ENCODE measurements at places on chromosomes 1 and 21.

GRCh38 chr1:203354246-203354645 is 3.3 kb upstream of the FMOD start:
- ATAC-seq = no peak

DNA sequence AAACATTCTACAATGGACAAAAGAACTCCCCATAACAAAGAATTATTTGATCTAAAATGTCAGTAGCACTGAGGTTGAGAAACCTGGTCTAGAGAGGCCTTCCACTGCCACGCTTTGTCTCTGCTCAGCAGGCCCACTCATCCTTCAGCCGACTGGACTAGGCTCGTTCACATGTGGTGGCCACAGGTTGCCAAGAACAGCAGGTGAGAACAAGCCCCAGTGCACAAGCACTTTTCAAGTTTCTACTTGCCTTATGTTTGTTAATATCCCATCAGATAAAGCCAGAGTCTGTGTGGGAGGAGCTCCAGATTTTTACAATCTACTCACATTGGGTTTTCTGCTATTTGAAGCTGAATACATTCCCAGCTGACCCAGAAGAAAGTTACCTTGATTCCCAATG is 9.1 kb upstream of the EFHD2 start:
- ATAC-seq = peak; percentile 92

DNA sequence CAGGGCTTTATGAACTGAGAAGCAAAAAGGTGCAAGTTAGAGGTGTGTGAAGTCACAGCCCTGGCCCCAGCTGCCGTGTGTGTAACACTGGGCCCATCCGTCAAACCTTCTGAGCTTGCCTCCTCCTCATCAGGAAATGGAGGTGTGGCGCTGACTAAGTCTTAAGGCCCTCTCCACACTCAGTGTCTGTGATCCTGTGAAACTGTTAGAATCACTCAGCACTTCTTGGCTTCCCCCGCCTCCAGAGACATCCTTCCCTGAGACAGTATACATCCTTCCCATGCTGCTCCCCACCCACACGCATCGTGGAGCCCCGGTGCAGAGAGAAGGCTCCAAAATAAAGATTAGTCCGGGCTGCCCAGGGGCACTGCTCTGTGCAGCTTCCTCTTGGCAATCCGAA is 33.3 kb downstream of the LRP8 start:
- peak; percentile 78 for ATAC-seq

- ATAC-seq = peak; percentile 70
Observed at GRCh38 chr1:31815752-31816500, at the start of gene SPOCD1. Gene SPOCD1 (minus strand): TSS chr1:31816022. CDS start chr1:31815333, 689 bp downstream.

GRCh38 chr1:228009116-228009827 is 2.5 kb downstream of the WNT3A start:
- no peak for ATAC-seq

- no peak for ATAC-seq
Observed at GRCh38 chr1:24606621-24607020, 36.5 kb upstream of the SRRM1 start.

- ATAC-seq = no peak
Observed at GRCh38 chr1:35881850-35882273, 1.1 kb upstream of the AGO1 start.

DNA sequence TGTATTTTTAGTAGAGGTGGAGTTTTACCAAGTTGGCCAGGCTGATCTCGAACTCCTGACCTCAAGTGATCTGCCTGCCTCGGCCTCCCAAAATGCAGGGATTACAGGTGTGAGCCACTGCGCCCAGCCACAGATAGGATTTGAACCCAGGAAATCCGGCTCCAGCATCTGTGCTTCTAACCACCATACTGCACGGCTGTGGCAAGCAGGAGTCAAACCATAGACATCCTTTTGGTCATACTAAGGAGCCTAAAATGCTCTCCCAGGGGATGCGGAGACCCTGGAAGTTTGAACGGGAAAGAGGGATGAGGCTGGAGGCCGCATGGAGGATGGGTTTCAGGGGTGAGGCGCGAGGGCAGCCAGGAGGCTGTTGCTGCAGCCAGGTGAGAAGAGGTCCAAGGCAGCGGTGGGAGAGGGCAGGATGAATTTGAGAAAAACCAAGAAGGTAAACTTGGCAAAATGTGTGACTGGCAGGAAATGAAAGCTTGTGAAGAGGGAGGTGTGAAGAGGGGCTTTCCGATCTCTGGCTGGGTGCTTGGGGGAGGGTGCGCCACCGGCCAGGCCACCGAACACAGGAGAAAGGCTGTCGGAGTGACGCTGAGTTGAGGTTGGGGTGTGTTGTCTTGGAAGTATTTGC is 24.0 kb upstream of the CDK18 start:
- no peak for ATAC-seq

DNA sequence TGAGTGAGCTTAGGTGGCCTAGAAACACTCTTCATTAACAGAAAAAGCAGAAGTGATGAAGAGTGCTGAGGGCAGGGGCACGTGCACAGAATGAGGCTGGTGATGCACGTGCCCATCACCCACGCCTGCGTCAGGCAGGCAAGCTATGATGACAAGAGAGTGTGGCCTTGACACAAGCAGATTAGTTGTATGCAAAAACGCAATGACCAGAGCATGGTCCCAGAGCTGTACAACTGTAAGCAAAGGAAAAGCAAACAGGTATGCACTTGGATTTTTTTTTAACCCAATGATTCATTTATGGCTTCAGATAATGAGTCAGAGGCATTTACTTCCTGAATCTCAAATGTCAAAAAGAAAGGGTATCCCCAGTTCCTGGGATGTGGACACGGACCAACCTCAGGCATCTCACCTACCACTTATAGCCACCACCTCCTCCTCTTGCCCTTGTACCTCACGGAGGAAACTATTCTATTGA is 9.1 kb upstream of the TMEM61 start:
- peak; percentile 82 for ATAC-seq

GRCh38 chr21:41016472-41016871 is 151.5 kb upstream of the BACE2 start:
- ATAC-seq = no peak

- ATAC-seq = no peak
Observed at GRCh38 chr1:154663471-154664060, 55.6 kb upstream of the ADAR start.

DNA sequence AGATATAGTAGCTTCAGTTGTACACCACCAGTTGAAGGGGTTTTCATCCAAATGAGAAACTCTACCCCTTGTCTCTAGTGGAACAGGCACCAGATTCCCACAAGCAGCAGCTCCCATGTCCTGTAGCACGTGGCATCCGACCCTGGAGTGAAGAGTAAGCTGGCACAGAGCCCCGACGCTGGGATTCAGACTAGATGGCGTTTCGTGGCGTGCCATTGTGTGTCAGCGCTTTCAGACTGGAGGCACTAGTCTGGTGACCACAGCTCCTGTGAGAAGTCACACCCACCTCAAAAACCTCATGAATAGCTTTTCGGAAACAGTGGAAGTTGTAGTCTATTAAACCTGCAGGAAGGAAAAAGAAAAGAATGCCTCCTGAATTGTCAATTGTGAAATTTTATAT is 20.2 kb downstream of the RRAGC start:
- no peak for ATAC-seq

GRCh38 chr1:170657275-170657853 is 6.6 kb upstream of the PRRX1 start:
- no peak for ATAC-seq

GRCh38 chr1:164969253-164969652 is 387.3 kb downstream of the LMX1A start:
- ATAC-seq = no peak

- ATAC-seq = no peak
Observed at GRCh38 chr1:23704834-23705495, 13.4 kb downstream of the RPL11 start.

- ATAC-seq = no peak
Observed at GRCh38 chr1:193185901-193186731, at the start of gene B3GALT2. Gene B3GALT2 (minus strand): TSS chr1:193186613. CDS start chr1:193181562, 5,051 bp downstream.

GRCh38 chr1:42765832-42766740 is 742 bp downstream of the P3H1 start:
- ATAC-seq = no peak

DNA sequence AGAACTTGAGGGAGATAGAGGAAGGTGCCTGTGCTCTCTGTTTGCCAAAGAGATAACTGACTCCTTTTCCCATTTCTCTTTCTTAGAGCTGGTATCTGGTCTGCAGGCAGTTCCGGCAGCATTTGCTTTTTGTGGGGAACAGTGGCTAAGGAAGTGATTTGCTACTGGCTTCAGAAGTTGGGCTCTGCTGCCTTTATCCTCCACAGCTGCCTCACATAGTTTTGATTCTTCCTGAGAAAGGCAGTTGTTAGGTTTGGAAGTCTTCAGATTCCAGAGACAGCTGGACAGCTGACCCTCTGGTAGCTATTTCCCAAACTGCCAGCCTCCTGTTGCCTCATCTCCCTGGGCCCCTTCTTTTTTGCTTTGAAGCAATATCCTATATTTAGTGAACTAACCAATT is 62.6 kb upstream of the MACF1 start:
- no peak for ATAC-seq

DNA sequence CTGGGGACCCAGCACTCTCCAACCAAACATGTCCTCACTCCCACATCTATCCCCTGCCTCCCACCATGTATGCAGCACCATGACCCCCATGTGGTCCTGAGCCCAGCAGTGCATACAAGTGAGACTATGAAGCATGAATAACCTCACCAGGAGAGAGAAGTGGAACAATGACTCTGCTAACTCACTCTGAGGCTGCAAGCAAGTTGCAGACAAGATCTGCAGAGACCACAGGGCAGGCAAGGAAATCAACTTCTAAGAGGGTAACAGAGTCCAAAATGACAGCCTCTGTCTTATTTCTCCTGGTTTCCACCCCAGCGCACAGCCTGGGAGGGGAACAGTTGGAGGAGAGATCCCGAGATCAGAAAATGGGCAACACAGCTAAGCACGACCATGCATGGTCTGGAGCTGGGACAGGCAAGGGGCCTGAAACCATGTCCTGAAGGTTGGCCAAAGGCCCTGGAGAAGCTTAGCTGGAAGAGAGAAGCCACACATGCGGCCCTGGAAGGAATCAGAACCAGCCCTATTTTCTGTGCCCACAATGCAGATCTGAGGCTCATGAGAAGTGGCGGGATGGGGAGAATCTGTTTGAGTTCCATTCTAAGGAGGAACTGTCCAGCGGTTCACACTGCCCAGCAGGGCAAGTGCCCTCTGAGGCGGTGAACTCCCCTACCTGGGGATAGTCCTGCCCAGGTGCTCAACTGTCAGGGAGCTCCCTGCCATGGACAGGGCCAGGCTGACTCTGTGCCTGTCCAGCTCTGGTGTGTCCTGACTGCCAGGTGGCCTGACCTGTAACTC is 12.5 kb upstream of the REN start:
- ATAC-seq = no peak

- ATAC-seq = no peak
Observed at GRCh38 chr1:41622402-41622801, 137.9 kb upstream of the EDN2 start.

GRCh38 chr1:151501474-151501873 is 9.7 kb upstream of the CGN start:
- peak; percentile 55 for ATAC-seq

GRCh38 chr1:212257157-212257556 is 28.1 kb upstream of the PPP2R5A start:
- no peak for ATAC-seq

GRCh38 chr1:15719381-15720120 is 16.5 kb upstream of the SLC25A34 start:
- ATAC-seq = no peak

GRCh38 chr1:226309398-226310244 is 657 bp upstream of the LIN9 start:
- ATAC-seq = no peak

- ATAC-seq = peak; percentile 65
Observed at GRCh38 chr21:43733529-43734071, 14.7 kb downstream of the PDXK start.

- ATAC-seq = no peak
Observed at GRCh38 chr1:194466706-194467105, 1280.3 kb upstream of the B3GALT2 start.

GRCh38 chr1:47690341-47691250 is 252.8 kb downstream of the FOXD2 start:
- no peak for ATAC-seq

DNA sequence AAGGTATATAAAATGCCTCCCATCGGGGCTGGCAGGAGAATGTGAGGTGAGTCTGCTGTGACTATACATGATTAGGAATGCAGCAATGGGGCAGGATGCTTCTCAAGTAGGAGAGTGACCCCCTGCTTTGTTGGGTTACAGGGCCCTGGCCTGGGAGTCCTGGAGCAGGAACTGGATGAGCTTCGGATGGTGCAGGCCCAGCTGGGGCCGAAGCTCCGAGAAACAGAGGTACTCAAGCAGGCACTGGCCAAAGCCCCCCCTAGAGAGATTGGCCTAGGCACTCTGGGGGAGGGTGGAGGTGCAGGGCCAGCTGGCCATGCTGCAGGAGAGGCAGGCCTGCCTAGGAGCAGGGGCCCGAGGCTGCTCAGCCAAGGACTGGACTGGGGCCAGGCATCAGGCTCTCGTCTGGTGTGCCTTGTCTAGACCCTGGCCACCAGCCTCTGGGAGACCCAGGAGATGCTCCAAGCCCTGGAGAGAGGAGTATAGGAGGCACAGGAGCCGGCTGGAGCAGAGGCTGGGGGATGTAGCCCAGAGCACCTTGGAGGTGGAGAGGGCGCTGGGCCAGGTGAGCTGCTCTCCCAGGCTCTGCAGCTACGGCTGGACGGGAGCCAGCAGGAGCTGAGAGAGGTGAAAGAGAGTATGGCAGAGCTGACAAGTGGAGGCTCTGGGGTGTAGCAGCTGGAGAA is 32.8 kb upstream of the PKP1 start:
- no peak for ATAC-seq

DNA sequence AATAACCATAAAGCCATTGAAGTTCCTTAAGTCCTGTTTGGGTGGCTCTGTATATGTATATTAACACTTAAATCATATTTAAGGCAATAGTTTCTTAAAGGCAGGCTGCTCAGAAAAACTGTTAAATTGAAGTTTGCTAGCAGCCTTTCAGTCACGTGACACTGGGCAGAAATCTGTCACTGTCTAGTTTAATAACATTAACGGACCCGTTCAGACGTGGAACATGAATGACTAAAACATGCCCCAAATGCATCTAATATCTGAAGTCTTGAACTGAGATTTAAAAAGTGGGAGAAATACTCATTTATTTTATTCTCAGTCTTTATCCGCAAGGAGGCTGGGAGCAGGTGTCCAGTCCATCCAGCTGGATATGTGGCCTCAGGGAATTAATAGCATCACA is 3.3 kb upstream of the SPATA1 start:
- no peak for ATAC-seq

GRCh38 chr1:192592981-192593708 is 17.6 kb downstream of the RGS1 start:
- no peak for ATAC-seq

- ATAC-seq = no peak
Observed at GRCh38 chr1:202710070-202711045, at the start of gene SYT2. Gene SYT2 (minus strand): TSS chr1:202710454. CDS start chr1:202605772, 104,682 bp downstream.

GRCh38 chr1:115137191-115137590 is 47.9 kb upstream of the TSPAN2 start:
- ATAC-seq = no peak

GRCh38 chr1:162420120-162420519 is 8.2 kb upstream of the SH2D1B start:
- ATAC-seq = peak; percentile 41

DNA sequence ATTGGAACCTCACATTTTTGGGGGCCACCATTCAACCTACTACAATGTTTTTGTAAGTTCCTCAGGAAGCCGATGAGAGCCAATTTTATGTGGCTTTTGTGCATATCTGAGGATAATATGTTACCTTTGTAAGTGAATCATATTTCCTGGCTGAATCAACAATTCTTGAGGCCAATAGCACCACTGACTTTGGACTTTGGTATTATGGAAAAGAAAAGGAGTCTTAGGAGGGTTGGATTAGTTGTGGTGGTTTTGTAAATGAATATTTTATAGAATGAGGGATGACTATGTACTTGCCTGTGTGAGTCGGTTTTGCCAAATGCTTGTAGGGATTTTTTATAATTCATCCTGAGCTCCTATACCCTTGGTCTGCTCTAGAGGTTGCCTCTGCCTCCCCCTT is 181.5 kb upstream of the HMGB4 start:
- ATAC-seq = peak; percentile 15
